Activated CD8-positive, alpha-beta memory T cell treated with anti-CD3 and anti-CD28 coated beads, Interleukin-2, amount 10 ng/mL, durations not matched to agents 7 days and 5 days (primary cell): ENCODE measurements at places on chromosomes 3 and 15.
A peak's percentile ranks its signal among the peaks of the same experiment; 100 is the strongest.

- DNase-seq: no peak
These were observed 104.7 kb upstream of the SETMAR start for GRCh38 chr3:4198491-4198890.

- DNase-seq: no peak
These were observed 38.8 kb downstream of the IMPG2 start for GRCh38 chr3:101281521-101282030.

DNA sequence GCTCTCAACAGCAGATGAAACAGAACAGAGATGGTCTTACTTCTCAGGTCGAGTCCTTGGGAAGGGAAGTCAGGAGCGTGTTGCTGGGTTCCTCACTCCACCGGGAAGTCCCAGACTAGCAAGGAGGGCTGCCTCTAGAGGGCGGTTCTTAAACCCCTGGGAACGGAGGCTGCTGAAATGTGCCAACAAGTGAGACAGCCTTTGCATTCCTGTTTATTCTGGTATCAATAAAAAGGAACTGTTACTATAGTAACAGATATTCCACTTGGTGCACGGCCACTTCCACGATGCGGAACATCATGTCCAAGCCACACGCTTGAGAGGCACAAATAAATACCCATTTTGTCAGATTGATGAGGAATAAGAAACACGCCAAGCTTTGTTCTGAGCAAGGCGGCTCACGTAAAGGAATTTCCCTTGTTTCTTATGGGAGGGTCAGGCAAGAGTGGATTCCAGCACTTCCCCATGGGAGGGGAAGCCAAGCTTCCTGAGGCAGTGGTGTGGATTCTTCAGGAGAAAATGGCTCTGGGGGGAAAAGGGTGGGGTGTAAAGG, at the start of gene FAM107A:
TSS of gene FAM107A (minus strand) at position 123 of the 553 bp plus-strand sequence. CDS start 7,531 bp downstream, outside the sequence.
- no peak for DNase-seq

GRCh38 chr3:112508261-112508660, 9.0 kb upstream of the BTLA start:
- no peak for DNase-seq

GRCh38 chr15:80549654-80550053, 145.5 kb upstream of the ABHD17C start:
- DNase-seq: no peak

GRCh38 chr3:187870360-187871203, 125.3 kb upstream of the BCL6 start:
- DNase-seq: no peak

DNA sequence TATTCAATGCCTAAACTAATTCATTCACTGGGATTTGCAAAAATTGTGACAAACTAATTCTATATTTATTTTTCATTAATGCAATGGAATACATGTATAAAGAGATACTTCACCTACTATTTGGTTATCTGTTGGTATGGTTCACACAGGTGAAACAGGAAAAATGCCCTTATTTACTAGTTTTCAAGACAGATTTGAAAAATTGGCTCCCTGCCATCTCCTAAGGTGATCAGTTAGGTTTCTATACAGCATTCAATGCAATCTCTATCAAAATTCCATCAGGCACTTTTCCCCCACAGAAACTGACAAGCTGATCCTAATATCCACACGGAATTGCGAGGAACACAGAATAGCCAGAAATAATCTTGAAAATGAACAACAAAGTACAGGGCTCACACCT, 101.1 kb downstream of the DLG1 start:
- DNase-seq: no peak

DNA sequence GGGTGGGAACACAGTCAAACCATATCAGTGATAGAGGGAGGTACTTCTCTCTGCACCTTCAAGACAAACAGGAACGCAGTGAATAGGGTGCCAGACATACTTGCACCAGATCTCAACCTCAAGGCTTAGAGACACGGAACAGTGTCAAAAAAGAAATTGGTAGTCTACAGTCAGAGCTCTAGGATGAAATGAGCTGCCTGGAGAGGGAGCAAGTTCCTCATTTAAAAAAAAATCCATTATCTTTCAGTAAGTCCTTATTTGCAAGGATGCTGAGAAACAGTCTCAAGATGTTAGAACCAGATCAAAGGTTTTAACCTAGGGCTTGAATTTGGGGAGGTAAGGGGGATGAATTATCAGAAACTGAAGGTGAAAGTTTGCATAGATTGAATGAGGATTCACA, 20.2 kb upstream of the LMCD1 start:
- no peak for DNase-seq

DNA sequence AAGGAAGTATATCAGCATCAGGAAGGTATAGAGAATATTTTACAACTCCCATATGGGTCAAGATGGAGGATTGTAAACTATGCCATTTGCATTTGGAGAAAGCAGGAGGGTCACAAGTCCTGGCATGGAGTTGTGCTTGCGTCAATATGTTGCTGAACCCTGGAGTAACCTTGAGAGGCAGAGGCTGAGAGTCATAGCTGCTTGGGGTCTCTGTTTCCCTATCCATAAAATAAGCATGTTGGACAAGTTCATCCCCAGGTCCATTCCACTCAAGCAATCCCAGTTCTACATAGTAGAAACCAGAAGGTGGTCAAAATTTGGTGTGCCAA, 273.6 kb downstream of the MECOM start:
- DNase-seq: no peak

DNA sequence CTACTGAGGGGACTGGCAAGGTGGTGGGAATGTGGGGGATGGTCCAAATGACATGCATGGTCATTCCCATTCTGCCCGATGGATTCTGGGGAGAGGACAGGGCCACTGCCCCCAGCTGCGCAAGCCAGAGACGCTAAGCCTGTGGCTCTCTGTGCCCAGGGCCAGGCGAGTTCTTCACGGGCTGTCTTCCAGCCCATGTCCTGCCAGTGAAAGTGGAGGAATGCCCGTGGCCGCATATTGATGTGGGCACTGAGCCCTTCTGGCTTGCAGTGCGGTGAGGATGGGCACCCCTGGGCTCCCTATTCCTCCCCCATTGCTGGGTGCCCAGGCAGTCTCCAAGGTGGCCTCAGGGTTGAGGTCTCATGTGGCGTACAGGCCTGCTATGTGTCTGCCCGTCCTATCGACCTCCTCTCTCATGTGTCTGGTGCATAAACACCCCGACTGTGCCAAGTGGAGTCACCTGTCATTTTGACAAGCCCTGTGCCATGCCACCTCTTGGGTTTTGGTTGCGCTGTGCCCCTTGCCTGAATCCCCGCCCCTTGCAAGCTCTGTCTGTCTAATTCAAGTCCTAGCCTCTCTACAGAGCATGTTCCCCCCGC, 116.8 kb downstream of the TMEM266 start:
- DNase-seq: no peak

GRCh38 chr15:90101130-90101968, 919 bp downstream of the IDH2 start:
- peak; percentile 61 for DNase-seq

DNA sequence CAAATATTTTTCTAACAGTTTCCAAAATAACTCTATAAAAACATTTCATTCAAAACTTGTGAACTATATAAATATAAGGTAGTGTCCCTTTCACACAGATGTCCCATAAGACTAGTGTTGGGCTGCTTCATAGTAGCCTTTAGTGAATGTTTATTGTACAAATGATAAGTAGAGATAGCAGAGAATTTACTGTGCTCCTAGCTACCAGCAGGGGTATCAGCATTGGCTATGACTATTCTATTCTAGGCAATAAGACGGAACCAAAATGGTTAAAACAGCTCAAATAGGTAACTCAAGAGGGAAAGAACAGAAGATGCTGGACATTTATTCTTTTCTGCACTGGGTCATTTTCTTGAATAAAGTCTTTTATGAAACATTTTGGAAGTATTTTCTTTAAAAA, 22.6 kb downstream of the SERPINI2 start:
- no peak for DNase-seq

- no peak for DNase-seq
These were observed 18.7 kb downstream of the TGM4 start for GRCh38 chr3:44893097-44893496.

DNA sequence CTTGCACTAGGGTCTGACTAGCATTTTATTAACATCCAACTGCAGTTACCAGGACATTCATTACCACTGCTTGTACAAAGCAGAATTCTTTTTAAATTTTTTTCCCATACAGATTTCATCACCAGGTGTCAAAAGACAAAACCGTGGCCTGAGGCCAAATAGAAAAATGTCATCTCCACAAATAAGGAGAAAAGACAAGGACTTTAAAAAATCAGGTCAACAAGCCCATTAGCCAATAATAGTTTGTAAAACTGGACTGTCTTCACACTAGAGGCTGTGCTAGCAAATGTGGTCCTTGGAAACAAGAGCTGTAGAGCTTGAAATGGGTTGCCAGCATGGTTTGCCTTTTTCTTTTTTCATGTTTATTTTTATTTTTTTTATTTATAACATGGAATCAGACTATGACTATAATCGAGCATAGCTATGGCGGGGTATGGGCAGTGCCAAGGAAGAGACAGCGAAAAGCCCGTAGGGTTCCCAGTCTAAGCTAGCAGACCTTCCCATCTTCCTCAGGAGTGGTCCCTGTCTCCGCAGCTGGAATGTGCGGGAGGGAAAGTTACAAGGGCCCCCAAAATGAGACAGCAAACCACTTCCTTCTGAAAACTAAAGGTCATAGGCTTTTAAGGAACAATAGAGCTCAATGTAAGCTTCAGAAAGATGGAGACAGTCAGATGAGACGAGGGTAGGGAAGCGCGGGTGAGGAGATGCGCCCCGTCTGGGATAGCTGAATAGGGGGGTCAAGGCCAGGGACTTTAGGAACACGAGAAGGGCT, 1.5 kb downstream of the PTPN9 start:
- DNase-seq: no peak

GRCh38 chr3:182400838-182401237, 392.5 kb upstream of the ATP11B start:
- no peak for DNase-seq

- no peak for DNase-seq
These were observed 500.9 kb downstream of the SOX2 start for GRCh38 chr3:182212479-182213076.

GRCh38 chr3:184351511-184352148, 9.8 kb downstream of the CLCN2 start:
- no peak for DNase-seq

DNA sequence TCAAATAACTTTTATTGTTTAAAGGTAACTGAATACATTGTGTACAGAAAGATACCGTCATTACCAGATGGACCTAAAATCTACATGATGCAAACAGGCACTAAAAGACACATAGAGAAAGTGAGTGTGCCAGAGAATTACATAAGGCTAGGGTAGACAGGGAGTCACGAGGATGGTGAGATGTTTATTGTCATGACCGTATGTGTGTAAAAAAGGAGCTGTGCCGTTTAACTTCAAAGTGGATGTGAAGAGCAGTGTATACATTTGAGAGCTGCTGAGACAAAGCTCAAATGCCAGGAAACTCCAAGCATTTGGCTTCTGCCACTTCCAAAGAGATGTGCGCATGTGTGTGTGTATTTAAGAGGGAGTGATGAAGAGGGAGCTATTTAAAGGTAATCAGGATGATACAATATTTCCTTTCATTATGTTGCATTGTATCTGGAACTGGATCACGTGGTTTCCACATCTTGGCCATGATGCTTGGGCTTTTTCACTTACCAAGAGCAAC, 51.4 kb upstream of the IGF1R start:
- DNase-seq: no peak

DNA sequence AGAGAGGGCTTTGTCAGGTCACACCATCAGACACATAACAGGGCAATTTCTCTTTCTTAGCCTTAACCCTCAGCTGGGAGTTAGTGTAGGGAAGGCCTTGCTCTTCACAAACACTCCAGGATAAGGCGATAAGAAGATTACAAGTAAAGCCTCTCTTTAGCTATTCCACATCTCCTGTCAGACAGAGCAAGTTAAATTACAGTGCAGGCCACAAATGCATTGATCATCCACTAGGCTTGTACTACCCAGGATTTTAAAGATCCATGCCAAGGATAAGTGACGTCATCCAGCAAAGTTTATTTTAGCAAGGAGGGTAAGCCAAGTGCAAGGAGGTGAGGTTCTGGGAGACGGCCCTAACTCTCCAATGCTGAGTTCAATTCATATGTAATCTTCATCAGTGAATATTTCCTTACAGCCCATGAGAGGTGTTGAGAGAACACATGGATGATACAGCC, 890.6 kb upstream of the NR2F2 start:
- DNase-seq: no peak

- no peak for DNase-seq
These were observed 849.8 kb downstream of the AGBL1 start for GRCh38 chr15:86929461-86929860.

DNA sequence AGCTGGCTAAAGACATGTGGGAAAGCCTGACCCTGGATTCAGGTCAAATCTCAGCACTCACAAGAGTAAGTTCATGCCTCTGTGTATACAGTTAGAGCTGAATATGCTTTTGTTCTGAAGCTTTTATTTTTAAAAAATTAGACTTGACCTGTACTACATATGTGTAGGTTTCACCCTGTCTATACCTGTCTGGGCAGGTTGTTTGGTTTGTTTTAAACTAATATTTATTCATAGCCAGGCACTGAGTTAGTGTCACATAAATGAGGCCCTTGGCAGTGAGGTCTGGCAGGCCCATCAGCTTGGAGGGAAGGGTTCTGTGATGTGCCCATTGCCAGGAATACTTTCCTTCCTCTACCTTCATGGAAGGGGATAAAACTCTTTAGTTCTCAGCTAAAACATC, 1.9 kb downstream of the DNAJA4 start:
- DNase-seq: no peak

DNA sequence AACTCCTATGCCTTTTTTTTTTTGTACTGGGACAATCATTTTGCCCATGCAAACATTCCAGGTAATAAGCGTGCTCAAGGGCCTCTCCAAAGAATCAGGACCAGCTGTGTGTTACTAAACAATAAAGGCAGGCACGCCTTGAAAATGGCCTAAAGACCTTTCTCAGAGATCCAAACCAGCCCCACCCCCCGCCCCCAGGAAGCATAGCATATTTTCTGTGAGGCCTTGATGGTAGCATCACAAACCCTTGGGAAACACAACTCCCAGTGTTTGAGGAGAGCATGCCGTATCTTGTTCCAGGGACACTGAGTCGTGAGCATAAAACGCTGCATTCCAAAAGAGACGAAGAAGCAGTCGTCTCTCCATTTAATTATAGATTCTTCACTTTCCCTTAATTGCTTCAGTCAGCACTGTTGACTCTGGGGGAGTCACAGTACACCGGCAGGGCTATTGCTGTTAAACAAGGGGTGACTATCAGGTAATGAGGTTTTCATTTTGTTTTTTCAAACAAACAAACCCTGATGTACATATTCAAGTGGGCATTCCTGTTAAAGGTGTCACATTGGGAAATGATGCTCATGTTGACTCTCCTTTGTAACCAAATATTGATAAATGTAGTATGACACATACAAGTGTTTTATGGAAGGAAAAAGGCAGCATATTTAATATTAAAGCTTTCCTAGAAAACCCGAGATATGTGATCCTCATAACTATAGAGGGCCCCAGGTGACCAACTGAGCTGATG, 4.4 kb upstream of the TPM1 start:
- no peak for DNase-seq

DNA sequence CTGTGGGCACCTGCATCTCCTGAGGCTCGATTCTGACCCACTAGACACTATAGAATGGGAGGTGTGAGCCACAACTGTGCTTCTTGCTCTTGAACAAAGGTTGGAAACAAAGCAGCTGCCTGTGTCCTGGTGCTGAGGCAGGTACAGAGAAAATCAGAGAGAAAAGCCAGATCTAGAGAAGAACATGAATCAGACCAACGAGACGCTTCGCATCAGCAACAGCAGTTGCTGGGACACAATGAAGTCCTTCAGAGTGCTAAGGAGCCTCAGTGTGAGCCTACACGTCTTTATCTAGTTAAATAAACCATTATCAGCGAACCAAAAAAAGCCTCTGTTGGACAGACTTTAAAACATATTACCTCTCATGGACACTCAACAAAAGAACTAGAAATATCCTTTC, 86.3 kb upstream of the MEX3B start:
- DNase-seq: no peak
